Neuronal stem cell (in vitro differentiated cells): ENCODE measurements at places on chromosomes 12 and 14.

- DNase-seq: no peak
- H3K4me1 ChIP-seq: no peaks in the 10 kb centered on the region
- no peaks in the 10 kb centered on the region for H3K36me3 ChIP-seq
- no peak overlapping the region for H3K4me3 ChIP-seq
Measured at GRCh38 chr14:84323978-84324377, 1206.0 kb upstream of the FLRT2 start.

DNA sequence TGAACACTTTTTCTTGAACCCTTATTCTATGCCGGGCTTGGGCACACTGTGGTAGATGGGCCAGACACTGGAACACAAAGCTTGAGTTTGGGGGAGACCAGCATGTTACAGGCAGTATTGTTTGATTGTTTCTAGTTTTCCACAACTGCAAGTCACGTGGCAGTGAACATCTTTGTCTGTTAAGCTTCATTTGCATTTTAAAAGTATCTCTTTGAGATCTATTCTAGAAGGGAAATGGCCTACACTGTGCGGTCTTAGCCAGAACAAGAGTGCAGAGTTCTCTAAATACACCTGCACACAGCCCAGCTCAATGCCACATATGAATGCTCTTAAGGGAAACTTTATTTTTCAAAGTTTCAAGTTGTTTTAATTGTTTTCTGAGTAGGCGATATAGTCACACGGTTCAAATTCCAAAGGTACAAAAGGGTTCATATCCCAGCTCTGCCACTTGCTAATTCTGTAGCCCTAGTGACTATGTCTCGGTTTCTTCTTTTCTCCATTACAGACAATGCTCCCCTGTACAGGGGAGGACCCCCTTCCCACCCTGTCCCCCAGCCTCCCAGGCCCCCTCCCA, 24.9 kb downstream of the RIN3 start:
- H3K27me3 ChIP-seq: no peaks in the 10 kb centered on the region
- no peak for DNase-seq
- no peak overlapping the region for H3K27ac ChIP-seq
- peaks cover 8% of the 10 kb centered on the region for H3K4me1 ChIP-seq

DNA sequence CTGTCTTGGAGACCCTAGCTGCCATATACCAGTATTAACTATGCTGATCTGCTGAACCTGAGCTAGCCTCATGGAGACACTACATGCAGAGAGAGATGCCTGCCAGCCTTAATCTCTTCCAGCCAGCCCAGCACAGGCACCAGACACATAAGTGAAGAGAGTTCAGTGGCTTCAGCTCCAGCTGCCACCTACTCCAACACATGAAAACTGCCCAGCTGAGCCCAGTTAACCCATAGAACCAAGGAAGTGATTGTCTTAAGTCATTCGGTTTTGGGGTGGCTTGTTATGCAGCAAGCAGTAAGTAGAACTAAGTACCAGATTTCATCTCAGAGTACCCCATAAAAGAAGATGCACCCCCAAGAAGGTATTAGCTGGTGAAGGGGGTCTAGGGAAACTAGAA, 7.6 kb downstream of the SERPINA11 start:
- no peaks in the 10 kb centered on the region for H3K36me3 ChIP-seq
- no peak for DNase-seq
- no peak overlapping the region for H3K27ac ChIP-seq
- no peak overlapping the region for H3K4me3 ChIP-seq

- H3K4me1 ChIP-seq: peaks cover 2% of the 10 kb centered on the region
- no peaks in the 10 kb centered on the region for H3K36me3 ChIP-seq
- H3K27me3 ChIP-seq: peaks cover 7% of the 10 kb centered on the region
- H3K4me3 ChIP-seq: no peak overlapping the region
- H3K27ac ChIP-seq: no peak overlapping the region
Measured at GRCh38 chr12:66244446-66244845, 55.4 kb downstream of the IRAK3 start.

DNA sequence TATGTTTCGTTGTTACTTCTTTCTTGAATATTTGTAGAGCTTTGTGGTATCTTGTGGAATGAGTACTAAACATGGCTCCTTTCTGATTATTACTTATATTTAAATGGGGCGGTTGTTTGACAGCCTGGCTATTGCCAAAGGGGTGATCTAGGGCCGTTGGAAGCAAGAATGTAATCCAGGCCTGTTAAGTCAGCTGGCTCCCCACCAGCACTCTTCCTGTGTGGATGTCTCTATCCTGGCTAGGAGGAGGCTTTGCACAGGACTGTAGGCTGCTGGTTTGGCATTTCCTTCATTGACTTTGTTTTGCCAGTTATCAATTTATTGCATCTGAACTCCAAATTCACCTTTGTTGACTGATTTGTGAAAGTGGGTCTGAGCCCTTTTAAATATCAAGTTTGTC, 5.6 kb downstream of the FAM234B start:
- no peaks in the 10 kb centered on the region for H3K27me3 ChIP-seq
- no peaks in the 10 kb centered on the region for H3K4me1 ChIP-seq
- DNase-seq: no peak
- H3K36me3 ChIP-seq: no peaks in the 10 kb centered on the region
- H3K27ac ChIP-seq: no peak overlapping the region
- H3K4me3 ChIP-seq: no peak overlapping the region

GRCh38 chr12:122309564-122310121, 43.3 kb upstream of the VPS33A start:
- H3K4me3 ChIP-seq: no peak overlapping the region
- H3K36me3 ChIP-seq: peaks cover 90% of the 10 kb centered on the region
- H3K27me3 ChIP-seq: no peaks in the 10 kb centered on the region
- DNase-seq: no peak
- H3K27ac ChIP-seq: no peak overlapping the region
- no peaks in the 10 kb centered on the region for H3K4me1 ChIP-seq

DNA sequence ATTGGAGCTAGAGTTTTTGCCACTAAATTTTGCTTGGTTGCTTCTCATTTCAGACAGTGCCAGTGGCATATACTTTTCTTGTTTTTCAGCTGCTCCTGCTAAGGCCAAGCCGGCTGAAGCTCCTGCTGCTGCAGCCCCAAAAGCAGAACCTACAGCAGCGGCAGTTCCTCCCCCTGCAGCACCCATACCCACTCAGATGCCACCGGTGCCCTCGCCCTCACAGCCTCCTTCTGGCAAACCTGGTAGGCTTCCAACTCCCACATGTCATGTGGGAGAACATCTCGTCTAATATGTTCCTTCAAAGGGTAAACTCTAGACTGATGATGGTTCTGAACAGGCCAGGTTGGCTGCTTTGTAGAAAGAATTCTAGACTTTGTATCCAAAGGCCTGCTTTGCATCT, 11.0 kb downstream of the DLST start:
- H3K27ac ChIP-seq: no peak overlapping the region
- H3K4me3 ChIP-seq: no peak overlapping the region
- DNase-seq: no peak
- H3K36me3 ChIP-seq: peaks cover 46% of the 10 kb centered on the region
- H3K4me1 ChIP-seq: no peaks in the 10 kb centered on the region

DNA sequence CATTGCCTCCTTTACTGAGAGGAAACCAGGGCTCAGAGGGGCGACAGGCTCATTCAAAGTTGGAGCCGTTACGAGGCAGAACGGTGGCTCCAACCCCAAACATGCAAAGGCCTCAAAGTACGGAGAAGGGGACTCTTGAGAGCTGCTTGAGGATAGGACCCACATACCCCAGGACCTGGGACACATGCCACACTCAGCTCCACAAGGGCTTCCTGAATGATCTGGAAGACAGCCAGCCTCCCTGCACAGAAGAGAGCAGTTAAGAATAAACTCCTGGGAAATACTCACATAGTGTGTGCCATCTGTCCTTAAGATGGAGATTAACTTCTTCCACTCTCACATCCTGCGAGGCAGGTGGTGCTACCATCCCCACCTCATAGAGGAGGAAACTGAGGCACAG, 26.6 kb upstream of the NXPH4 start:
- DNase-seq: no peak
- H3K36me3 ChIP-seq: peaks cover 90% of the 10 kb centered on the region
- no peaks in the 10 kb centered on the region for H3K4me1 ChIP-seq
- no peak overlapping the region for H3K4me3 ChIP-seq
- no peak overlapping the region for H3K27ac ChIP-seq
- no peaks in the 10 kb centered on the region for H3K27me3 ChIP-seq

DNA sequence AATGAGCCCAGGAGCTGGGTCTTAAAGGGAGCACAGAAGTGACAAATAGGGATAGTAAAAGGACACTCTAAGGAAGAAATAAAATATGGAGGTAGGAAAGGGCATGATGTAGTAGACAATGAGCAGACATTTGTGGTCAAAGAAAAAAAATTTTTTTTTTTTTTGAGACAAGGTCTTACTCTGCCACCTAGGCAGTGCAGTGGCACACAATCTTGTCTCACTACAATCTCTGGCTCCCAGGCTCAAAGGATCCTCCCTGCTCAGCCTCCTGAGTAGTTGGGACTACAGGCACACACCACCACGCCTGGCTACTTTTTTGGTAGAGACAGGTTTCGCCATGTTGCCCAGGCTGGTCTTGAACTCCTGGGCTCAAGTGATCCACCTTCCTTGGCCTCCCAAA, 8.5 kb downstream of the FKBP3 start:
- H3K27ac ChIP-seq: no peak overlapping the region
- H3K4me1 ChIP-seq: no peaks in the 10 kb centered on the region
- H3K36me3 ChIP-seq: peaks cover 92% of the 10 kb centered on the region
- H3K4me3 ChIP-seq: no peak overlapping the region
- H3K27me3 ChIP-seq: no peaks in the 10 kb centered on the region
- no peak for DNase-seq

GRCh38 chr14:88164906-88165534, 158.0 kb downstream of the KCNK10 start:
- peaks cover 4% of the 10 kb centered on the region for H3K4me1 ChIP-seq
- no peaks in the 10 kb centered on the region for H3K27me3 ChIP-seq
- H3K4me3 ChIP-seq: no peak overlapping the region
- no peak overlapping the region for H3K27ac ChIP-seq
- H3K36me3 ChIP-seq: no peaks in the 10 kb centered on the region
- DNase-seq: no peak

DNA sequence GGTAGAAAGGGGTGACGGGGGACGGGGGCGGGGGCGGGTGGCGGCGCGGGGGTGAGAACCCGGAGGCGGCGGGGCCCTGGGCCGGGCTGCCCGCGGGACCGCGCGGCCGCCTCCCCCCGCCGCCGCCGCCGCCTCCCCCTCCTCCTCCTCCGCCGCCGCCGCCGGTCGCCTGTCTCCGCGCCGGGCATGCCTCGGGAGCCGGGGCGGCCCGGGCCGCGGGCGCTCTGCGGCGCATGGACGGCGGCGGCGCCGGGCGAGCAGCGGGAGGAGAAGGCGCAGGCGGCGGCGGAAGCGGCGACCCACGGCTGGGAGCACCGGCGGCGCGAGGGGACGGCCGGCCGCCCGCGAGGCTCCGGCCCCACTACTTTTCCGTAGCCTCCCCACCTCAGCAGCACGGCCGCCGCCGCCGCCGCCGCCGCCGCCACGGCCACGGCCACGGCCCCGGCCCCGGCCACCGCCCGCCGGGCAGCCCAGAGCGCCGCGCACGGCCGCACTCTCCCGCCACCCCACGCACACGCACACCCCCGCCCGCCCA, at the start of gene NPAS3:
Gene NPAS3 (plus strand): TSS at position 161 of the 535 bp plus-strand sequence.
- peak within 1 kb of the TSS; percentile 21 for H3K27ac ChIP-seq
- peaks cover 6% of the 10 kb centered on the region for H3K4me1 ChIP-seq
- peak within 1 kb of the TSS; percentile 57 for H3K4me3 ChIP-seq
- peaks cover 19% of the 10 kb centered on the region for H3K27me3 ChIP-seq

- no peaks in the 10 kb centered on the region for H3K27me3 ChIP-seq
Measured at GRCh38 chr14:22200977-22201605, 387.9 kb downstream of the DAD1 start.

GRCh38 chr12:14601692-14602478, 34.2 kb upstream of the PLBD1 start:
- no peak overlapping the region for H3K4me3 ChIP-seq
- H3K27ac ChIP-seq: no peak overlapping the region
- no peak for DNase-seq
- no peaks in the 10 kb centered on the region for H3K36me3 ChIP-seq
- no peaks in the 10 kb centered on the region for H3K27me3 ChIP-seq
